ENCODE measurements at places on chromosomes 11 and 22. TPM values are rescaled to one million over a fixed set of nuclear protein-coding genes. Genes with fewer than 3 reads are reported as not detected.

MOB2 gene
- total RNA-seq = 38.0 TPM

F2 gene
- total RNA-seq = not detected

SLC22A8 gene
- total RNA-seq = not detected

PDE3B gene
- 3.0 TPM for total RNA-seq

OR2AT4 gene
- not detected for total RNA-seq

UPB1 gene
- total RNA-seq = 0.57 TPM
